Epithelial cell of esophagus (primary cell): ENCODE measurements at places on chromosomes 7 and 10.

DNA sequence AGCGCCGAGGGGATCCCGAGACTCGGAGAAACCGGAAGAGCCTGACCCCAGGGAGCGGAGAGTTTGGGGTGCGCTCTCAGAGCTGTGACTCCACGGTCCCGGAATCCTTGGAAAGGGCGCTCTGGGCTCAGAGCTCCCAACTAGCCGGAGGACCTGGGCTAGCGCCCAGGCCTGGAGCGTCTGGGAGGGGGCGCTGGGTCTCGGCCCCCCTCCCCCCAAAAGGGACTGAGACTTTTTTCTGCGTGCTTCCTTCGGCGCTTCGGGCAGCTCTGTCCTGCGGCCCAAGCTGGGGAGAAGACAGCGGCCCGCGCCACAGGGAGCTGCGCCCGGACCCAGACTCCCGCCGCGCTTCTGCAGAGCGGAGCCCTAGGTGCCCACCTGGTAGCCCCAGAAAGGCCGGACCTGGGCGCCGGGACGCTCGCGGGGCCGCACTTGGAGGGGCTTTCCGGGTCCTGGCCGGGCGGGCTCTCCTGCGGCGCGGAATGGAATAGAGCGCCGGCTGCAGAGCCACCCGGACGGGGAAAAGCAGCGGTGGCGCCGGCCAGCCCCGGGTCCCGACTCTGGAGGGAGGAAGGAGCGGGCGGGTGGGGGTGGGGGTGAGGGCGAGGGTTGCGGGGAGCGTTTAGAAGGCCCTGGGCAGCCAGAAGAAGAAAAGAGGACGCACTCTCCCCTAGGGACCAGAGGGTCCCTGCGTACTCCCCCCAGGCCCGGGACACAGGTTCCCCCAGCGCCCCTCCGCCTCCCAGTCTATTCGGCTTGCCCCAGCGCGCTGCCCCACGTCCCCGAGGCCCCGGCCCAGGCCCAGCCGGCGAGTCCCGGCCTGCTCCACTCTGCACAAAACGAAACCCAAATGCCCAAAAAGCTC lies 4.7 kb downstream of the ZNF503 start:
- DNase-seq = peak; percentile 49

- no peak for DNase-seq
Observed at GRCh38 chr10:49457686-49458085, 61.8 kb upstream of the DRGX start.

DNA sequence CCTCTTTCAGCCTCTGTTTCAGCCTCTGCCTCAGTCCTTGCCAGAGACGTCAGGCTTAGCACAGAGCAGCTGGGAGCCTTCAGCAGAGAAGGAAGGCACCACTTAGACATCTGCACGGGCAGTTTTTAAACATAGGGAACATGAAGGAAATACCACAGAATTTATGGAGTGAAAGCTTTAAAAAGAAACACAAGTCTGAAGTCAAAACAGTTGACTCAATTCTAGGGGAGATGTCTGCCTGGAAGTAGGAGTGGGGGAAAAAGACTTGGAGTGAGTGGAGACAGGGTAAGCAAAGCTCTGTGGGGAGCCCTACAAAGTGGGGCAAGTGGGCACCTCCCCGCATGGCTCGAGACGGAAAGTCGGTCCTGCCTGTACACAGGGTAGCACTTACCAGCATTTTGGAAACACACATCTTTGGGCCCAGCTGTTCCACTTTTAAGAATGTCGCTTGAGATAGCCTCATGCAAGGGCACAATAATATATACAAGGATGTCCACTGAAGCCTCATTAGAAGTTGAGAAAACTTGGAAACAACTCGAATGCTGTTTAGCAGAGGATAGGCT lies 5.0 kb upstream of the TBXAS1 start:
- DNase-seq = no peak

DNA sequence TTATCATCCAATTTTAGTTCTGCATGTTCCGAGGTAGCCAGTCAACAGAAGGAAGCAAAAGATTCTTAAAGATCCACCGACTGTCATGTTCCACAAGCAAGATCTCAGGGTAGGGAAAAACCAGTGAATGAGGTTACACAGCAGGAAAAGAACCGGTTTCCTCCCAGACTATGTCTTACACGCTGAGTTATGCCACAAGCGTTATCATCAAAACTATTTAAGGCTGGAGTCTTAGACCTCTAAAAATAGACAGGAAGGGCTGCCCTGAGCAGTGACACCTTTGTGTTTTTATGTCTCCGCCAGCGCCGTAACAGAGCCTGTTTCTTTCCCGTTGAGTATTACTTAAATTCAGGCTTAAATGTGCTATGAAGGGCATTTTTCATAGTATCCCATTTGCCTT lies 48.3 kb downstream of the PROSER2 start:
- peak; percentile 54 for DNase-seq

GRCh38 chr7:121914676-121915279 lies 41.8 kb downstream of the PTPRZ1 start:
- no peak for DNase-seq

DNA sequence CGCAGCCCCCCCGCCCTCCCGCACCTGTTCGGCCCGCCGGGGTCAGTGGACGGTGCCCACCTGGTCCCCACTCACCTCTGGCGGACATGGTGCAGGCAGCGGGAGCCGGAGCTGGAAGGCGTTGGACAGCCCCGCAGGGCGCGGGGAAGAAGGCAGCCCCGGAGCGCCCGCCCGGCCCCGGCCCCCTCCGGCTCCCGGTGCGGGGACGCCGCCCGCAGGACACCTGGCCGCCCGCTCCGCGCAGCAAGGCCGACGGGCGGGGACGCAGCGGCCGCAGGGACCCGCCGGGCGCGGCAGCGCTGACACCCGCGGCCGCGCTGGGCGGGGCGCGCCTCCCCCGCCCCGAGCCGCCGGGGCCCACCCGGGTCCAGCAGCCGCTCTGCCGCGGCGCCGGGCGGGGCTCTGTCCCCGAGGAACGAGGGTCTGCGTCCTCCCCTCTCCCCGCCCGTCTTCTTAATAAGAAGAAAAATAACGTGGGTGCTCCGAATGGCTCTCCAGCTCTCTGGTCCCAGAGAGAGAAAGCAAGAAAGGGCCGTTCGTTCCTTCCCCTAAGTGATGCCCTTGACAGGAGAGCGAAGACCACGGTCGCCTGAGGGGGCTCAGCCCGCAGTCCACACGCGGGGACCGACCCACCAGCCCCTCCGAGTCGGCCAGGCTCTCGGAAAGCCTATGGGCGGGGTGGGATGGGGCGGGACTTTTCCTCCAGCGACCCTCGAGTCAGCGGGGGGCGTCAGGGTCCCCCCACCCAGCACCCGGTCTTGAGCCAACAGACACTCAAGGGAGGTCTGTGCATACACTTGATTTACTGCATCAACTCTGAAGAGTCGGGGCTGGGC lies 53.4 kb upstream of the FHIP2A start:
- no peak for DNase-seq
